Endothelial cell (in vitro differentiated cells): ENCODE measurements at places on chromosomes 5 and 9. TPM values are rescaled to one million over a fixed set of nuclear protein-coding genes. Genes with fewer than 3 reads are reported as not detected.

DNA sequence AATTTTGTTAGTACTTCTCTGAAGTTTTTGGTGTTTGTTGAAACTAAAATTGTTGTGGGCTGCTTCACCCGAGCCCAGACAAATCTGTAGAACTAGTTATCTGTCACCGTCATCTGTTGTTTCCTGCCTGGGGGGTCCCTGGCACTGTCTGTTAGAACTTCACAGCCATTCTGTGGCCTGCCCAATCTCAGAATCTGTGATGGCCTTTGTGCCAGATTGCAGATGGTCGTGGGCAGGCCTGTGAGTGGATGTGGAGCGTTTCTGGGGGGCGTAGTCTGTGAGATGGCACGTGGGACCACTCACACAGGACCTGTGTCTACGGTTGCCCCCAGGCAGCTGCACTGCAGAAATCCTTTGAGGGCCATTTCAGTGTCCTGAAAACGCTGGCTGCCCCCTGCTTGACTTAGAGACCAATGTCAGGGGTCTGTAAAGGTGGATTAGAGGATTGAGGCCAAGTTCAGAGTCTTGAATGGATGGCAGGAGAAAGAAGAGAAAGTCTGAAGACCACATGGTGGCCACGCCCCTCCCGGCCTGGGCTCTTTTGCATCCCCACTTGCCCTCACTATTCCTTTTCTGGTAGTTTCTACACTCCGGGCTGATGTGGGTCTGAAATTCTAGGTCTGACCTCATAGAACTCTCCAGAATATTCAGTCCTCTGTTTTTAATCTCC, 38.3 kb downstream of the TRIO start:
- H3K27ac ChIP-seq = no peak overlapping the region
- DNase-seq = no peak
- no peaks in the 10 kb centered on the region for H3K36me3 ChIP-seq
- H3K4me1 ChIP-seq = peaks cover 50% of the 10 kb centered on the region
- H3K27me3 ChIP-seq = peaks cover 3% of the 10 kb centered on the region
- H3K4me3 ChIP-seq = no peak overlapping the region

Gene FBXW5
- total RNA-seq = 100.0 TPM

DNA sequence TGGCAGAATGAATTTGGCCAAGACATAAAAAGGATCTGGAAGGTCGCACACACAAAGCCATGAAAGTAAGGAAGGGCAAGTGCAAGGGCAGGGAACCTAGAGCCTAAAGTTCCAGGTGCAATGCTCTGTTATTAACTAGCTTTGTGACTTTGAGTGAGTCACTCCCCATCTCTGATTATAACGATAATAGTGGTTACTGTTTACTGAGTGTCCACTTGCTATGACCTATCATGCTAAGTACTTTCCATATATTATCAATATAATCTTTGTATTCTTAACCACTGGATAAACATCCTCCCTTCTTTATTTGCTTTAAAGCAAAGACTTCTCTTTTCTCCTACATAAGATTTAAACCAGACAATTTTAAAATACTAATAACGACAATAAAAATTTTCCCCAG, 504.6 kb upstream of the BRINP1 start:
- H3K4me3 ChIP-seq = no peak overlapping the region
- H3K27ac ChIP-seq = no peak overlapping the region
- no peaks in the 10 kb centered on the region for H3K36me3 ChIP-seq
- DNase-seq = no peak

Gene SHC3
- total RNA-seq = 6.5 TPM
